ENCODE measurements at places on chromosomes 2 and 18.

DNA sequence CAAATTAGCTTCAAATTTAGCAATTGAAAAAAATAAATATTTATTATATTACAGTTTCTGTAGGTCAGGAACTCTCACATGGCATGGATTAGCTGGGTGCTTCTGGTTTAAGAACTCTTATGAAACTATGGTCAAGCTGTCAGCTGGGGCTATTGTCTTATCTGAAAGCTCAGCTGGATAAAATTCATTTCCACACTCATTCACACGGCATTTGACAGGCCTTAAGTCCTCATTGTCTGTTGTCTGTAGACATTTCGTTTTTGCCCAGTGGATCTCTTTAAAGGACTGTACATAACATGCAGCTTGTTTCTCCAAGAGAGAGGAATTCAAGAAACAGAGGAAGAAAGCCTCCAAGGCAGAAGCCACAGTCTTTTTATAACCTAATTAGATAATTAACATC is 1556.8 kb upstream of the SLC39A10 start:
- no peak for DNase-seq

DNA sequence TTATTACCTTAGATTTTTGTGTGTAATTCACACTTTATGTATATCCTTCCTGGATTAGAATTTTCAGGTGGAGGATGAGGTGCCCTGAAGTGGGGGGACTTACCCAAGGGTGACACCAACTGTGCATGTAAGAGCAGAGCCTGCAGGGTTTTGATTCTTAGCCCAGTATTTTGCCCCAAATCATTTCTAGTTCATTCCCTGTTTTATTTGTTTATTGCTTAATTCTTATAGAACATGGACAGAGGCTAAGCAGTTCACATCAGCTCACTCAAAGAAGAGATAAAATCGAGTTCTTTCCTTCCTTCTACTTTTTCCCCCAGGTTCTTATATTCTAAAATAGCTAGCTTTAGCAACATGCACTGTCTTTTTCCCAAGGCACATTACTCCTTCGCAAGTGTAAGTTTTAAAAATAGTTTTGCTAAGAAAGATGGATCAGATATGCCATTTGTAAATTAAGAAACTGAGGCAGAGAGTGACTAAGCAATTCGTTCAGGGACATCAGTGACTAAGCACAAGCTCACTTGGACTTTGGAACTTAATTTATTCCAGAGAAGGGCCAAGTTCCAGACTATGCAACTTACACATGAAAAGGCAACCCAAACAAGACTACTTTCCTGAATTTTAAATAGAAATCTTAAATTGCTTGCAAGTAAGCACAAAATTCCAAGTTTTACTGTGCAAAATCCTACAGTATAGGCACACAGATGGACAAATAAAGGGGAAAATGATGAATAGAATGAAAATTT is 427.9 kb upstream of the POU3F3 start:
- DNase-seq = no peak

DNA sequence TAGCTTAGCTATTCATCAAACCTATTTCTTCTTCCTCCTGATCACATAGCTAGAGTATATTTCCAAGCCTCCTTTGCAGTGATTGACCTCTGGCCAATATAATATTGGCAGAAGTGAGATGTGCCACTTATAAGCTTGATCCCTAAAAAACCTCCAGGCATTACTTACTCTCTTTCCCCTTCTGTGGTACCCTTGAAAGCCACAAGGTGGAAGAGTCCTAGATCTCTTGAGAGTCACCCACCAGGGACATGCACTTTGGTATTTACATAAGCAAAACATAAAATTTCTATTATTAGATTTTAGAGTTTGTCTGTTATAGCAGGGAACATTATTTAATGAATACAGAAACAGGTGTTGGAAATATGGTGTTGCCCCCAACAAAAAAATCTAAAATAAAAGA is 112.0 kb downstream of the EXOC6B start:
- no peak for DNase-seq

DNA sequence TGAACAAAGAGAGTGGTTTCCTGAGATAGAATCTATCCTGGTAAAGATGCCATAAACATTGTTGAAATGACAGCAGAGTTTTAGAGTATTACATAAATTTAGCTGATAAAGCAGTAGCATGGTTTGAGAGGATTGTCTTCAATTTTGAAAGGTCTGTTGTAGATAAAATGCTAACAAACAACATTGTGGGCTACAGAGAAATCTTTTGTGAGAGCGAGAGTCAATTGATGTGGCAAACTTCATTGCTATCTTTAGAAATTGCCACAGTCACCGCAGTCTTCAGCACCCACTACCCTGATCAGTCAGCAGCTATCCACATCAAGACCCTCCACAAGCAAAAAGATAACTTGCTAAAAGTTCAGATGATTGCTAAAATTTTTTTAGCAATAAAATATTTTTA is 17.5 kb downstream of the VRK2 start:
- no peak for DNase-seq

GRCh38 chr2:88199912-88200682 is 30.0 kb downstream of the THNSL2 start:
- DNase-seq = peak; percentile 69

GRCh38 chr18:34115409-34116081 is 109.2 kb downstream of the NOL4 start:
- no peak for DNase-seq

GRCh38 chr2:224517963-224518362 is 67.2 kb downstream of the CUL3 start:
- DNase-seq = no peak

DNA sequence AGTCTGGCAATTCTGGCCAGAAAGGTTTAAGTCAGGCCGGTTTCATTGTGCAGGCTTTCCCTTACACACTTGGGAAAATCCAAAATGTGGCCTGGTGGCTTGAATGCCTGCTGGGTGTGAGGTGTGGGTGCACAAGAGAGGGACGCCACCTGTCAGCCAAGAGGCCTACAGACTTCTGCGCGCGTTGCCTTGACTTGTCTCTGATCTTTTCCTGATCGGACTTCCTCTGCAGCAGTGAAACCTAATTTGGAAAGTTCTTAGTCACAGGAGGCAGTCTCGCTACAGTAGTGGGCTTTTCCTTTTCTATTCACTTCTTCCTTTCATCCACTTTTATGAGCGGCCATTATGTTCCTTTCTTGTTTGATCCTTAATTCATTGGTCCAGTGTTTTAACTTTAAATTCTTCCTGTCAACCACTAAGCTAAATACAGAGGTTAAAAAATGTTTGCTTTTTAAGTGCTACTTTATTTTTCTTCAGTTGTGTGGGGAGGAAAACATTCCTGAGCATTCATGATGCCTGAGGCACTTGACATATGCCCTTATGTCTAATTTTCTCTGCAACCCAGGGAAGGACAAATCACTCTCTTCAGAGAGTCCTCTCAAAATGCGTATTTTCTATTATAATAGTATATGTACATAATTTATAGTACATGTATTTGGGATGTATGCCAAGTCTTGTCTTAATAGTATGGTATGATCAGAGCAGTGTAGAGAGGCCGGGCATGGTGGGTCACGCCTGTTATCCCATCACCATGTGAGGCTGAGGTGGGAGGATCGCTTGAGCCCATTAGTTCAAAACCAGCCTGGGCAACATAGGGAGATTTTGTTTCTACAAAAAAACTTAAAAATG is 128.9 kb downstream of the WDSUB1 start:
- no peak for DNase-seq

DNA sequence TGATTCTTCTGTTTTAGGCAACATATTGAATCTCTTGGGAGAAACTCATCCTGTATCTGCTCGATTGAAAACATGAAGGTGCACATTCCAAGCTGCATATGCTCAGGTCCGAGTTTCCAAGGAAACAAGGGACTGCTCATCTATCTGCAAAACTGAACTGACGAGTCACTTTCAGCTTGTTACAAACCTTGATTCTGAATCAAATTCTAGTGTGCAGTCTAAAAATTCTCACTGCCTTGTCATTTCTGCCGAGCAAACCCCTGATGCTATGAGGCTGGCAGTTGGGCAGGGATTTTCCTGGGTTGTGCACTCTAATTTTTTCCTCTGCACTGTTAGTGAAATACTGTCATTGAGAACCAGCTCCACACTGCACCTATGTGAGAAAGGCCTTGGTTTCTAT is 101.3 kb upstream of the ETAA1 start:
- DNase-seq = no peak

DNA sequence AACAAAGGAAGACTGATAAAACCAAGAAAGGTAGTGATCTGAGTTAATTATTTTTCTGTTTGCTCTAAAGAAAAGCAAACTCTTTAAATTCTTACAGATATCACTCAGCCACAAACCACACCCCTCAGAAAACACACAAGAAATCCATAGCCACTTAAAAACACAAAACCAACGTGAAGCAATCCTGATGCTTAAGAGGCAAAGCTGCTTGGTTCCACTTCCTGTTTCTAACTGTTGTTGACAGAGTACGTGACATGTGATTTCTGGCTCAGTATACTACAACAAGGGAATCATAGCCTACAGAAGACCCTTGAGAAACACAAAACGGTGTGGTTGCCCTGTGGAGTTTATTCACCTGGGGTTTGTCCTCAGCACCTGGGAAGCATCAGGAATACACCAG is 240.9 kb upstream of the APCDD1 start:
- DNase-seq = no peak

DNA sequence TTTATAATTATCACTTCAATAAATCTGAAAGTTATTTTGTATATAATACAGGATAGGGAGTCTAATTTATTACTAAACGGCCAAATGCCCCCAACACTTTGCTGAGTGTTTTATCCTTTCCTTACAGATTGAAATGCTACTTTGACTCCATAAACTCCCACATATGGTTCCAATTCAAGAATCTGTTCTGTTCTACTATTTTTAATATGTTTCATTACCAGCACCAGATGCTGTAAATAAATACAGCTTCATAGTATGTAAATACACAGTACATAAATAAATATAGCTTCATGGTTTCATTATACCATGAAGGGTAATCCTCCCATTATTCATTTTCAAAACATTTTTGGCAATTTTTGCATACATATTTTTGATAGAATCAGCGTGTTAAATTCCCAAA is 34.0 kb upstream of the MREG start:
- no peak for DNase-seq

DNA sequence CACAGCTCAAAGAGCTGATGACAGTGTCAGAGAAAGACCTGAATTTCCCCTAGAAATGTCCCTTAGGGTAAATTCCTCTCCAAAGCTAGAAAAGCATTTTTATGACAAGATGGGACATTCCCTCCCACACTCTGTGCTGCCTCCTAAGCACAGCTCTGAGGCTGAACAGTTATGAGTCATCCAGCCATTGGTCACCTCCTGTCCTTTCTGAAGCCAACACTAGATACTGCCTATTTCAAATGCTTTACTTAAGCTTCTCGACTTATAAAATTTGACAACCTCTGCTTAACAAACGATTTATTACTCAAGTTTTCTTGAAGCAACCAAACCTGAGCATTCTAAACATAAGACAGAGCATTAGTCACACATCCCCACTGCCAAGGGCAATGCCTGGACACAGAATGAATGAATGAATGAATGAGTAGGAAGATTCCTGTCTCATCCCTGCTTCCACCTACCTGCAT is 35.4 kb downstream of the B4GALT6 start:
- no peak for DNase-seq

DNA sequence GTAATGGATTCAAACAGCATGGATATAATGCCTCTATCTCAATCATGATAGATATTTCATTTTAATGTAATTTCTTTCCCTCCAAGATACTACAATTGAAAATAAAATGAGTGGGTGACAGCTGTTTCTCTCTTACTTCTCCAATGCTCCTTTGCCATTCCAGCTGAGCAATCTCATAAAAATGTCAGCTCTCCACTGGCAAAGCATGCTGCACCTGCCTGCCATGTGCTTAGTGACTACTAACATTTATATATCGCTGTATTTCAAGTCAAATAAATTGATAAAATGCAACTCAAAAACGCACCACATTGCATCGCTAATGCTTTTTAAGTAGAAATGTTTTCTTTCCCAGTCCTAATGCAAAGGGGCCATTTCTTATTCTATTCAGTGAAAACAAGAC is 1093.9 kb downstream of the CBLN2 start:
- DNase-seq = no peak

DNA sequence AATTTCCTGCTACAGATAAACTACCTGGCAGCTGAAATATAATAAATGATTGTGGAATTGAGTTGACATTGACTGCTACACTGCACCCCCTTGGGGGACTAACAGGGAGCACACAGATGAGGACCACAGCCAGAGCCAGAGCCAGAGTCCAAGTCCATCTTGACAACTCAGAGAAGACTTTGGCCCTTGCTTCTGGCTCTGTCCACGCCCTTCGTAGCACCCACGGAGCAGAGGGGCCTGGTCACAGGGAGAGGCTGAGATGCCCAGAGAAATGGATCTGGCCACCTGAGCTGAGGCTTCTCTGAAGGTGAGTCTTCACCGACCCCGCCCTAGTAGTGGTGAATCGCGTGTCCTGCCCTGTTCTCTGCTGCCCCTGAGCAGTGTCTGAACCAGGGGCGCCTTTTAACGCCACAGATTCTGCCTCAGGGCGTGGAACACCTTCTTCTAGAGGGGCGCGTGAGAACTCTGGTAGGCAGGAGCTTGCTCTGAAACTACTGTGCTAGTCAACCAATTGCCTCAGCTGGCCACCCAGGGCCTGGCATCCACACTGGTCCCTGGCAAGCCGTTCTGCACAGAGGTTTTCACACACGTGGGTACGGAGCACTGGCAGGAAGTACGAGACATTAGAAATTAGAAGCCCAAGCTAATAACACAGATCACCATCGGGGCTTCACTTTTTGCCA is 35.7 kb upstream of the MAT2A start:
- no peak for DNase-seq

- no peak for DNase-seq
Measured at GRCh38 chr2:26647981-26648380, 6.8 kb upstream of the CIB4 start.

DNA sequence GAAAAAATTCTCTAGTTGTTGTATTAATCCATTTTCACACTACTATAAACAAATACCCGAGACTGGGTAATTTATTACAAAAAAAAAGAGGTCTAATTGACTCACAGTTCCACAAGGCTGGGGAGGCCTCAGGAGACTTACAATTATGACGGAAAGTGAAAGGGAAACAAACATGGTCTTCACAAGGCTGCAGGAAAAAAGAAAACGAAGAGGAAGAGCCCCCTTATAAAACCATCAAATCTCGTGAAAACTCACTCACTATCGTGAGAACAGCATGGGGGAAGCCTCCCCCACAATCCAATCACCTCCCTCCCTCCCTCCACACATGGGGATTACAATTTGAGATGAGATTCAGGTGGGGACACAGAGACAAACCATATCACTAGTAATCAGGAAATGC is 61.7 kb upstream of the SPTBN1 start:
- no peak for DNase-seq

GRCh38 chr18:79819968-79820351 is 22.2 kb downstream of the KCNG2 start:
- no peak for DNase-seq

DNA sequence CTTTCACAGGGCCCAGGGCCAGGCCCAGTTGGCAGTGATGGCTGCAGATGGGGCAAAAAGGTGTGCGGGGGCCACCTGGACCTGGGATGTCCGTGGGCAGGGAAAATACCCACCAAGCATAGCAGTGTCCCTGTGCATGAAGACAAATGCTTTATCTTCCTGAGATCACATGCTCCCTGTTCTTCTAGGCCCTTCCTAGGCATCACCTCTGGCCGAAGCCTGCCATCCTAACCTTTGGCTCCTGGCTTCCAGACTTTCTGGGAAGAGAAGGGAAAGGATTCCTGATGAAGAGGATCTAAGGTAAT is 105.0 kb upstream of the SMAD2 start:
- DNase-seq = no peak
